ENCODE measurements at places on chromosomes 4 and X. TPM values are rescaled to one million over a fixed set of nuclear protein-coding genes. Genes with fewer than 3 reads are reported as not detected.

- no peak for DNase-seq
Observed at GRCh38 chrX:81556880-81557279, 355.0 kb downstream of the SH3BGRL start.

The GRIPAP1 gene
- 20.7 TPM for total RNA-seq

The FSTL5 gene
- not detected for total RNA-seq

The VSIG4 gene
- total RNA-seq, result 41.7 TPM

DNA sequence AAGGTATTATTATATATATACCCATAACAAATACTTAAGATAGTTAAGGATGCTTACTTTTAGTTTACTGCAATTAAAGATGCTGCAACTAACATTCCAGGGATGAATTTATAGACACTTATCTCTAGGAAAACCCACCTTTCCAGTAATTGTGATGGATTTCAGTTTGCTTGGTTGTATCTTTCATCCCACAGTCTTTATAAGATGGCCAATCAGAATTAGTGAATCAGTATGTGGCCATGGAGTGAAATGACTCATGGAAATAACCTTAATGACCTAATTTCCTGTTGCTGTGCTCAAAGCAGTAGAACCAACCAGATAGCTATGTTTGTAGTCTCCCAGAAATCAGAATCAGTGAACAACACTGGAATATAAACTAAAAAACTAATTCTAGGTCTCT is 26.4 kb downstream of the MOSPD2 start:
- no peak for DNase-seq

DNA sequence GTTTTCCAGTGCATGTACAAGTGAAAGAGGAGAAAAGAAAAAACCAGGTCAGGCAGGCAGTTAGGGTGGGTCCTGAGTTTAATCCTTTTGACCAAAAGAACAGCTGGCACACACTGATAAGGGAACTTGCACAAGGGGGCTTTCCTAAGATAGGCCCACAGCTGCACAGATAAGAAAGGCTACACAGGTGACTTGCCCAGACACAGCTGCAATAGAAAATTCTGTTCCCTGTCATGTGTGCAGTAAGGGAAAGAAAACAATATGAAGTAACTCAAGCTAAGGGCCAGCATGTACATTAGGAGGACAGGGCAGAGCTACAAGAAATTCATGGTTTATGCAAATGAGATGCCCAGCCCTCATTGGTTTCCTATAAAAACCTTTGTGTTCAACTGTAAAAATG is 32.9 kb downstream of the LUZP4 start:
- no peak for DNase-seq

DNA sequence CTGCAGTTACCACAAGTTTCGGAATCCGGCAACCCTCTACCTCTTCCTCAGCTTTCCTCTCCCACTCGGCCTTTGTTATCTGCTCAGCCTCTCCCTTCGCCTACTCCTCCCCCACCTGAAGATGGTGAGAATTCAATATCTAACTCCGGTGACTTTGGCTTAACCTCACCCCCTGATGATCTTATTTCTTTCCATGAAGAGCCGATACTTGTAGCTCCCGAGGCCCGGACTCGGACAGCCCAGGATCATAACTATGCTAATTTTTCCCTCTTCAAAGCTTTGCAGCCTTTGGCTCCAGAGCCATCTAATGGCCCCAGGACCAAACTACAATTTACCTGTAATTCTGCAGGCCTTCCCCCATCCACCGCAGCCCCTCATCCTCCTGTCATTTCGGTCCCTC is 32.0 kb upstream of the MGST2 start:
- DNase-seq, result peak; percentile 21

GRCh38 chr4:14596028-14596427 is 406.3 kb upstream of the CPEB2 start:
- DNase-seq, result no peak

The MAGEA12 gene
- total RNA-seq, result not detected
